ENCODE measurements at places on chromosomes 2 and 18.

- DNase-seq: no peak
These were observed 283.1 kb downstream of the PHLPP1 start for GRCh38 chr18:62998443-62998842.

GRCh38 chr2:179048099-179048498, 1.8 kb downstream of the CCDC141 start:
- no peak for DNase-seq

DNA sequence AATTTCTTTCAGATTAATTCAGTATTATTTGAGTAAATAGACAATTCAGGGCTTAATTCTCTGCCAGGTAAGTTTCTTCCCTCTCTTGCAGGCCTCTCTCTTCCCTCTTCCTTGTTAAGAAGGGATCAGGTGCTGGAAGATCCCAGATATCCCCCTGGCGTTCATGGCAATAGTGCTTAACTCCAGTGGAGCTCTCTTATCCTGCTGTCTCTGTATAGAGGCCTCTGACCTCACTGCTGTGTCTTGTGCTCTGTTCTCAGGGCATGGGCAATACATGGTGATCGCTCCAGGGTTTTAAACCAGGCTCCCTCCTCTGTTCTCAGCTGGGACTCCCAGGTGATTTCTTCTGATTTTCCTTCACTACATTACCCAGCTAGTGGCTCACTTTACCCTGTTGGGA, 226.8 kb downstream of the MC4R start:
- DNase-seq: no peak

DNA sequence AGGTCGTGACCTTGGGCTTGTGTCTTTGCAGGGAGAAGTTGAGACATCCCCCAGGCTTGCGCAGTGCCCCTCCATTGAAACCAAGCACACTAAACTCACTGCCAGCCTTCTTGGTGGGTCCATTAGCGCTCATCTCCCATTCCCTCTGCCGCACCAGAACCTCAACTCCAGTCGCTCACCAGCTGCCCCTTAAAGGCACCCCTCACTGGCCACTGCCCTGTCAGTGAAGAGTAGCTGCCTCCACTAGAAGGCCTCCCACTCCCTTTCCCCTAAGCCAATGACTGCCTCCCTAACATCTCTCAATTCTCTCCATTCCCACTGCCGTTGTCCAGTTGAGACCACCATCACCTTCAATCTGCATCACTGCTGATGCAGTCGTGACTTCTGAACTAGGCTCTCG, 114.8 kb upstream of the EPC2 start:
- DNase-seq: no peak

- DNase-seq: peak; percentile 60
These were observed 66.6 kb downstream of the SPTBN1 start for GRCh38 chr2:54522624-54523281.

DNA sequence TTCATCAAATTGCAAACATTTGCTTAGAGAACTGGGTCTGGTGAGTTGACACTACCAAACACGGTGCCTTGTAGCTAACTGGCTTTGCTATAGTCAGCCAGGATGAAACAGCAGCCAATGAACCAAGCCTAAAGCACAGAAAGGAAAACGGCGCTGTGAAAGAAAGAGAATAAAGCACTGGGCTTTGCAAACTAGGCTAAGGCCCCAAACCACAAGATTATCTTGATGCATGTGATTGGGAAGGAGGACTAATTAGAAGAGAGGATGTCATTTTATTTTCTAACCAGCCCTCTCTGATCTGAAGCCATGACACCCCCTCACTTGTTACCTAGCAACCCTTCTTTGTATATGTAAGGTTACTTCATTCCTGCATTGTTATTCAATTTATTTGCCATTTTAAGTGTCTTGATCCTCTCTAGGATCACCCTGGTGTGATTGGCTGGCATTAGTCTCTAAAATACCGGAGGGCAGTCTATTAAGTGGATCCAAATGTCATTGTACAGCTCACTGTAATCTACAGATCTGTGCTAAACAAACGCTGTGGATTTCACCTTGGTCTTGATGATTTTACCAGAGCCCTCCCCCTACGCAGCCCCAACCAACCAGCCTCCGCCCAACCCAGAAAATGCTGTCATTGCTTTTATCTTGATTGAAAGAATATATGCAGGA, 395.4 kb upstream of the ACVR2A start:
- DNase-seq: no peak

GRCh38 chr2:143068509-143068908, 60.7 kb upstream of the ARHGAP15 start:
- no peak for DNase-seq

DNA sequence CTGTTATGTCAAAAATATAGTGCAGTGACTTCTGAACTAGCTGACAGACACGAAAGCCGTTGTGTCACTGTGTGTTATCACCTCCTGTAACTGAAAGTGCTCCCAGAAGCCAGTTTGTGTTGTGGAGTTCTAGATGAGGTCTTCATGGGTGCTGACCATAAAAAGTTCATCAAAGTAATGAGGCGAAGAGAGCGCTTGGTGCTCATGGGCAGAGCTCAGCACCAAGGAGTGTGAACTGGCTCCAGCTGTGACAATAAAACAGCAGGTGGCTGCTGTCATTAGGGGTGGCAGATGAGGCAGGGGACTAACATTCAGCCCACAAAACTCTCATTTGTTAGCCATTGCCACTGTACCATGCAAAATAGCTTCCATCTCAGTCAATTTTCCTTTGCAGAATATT, 151.1 kb downstream of the ZNF407 start:
- no peak for DNase-seq

DNA sequence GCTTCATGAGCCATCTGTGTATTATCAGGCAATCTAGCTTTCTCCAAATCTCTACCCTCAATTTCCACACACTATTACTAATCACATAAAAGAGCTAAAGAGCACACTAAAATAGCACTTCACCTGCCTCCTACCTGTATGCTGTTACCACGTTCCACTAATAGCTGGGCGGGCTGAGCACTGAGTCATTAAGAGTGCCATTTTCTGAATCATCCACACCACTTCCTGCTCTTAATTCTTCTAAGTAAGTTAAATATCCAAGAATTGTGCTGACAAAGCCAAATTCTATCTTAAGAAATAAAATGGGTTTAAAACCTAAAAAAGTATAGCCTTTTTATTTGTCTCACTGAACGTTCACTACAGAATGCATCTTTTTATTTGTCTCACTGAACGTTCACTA, 35.7 kb downstream of the NOL10 start:
- DNase-seq: no peak
